DMS79 treated with DMSO at 0.1 percent for 48 hours (cell line): ENCODE measurements at places on chromosomes 2 and 18.

- DNase-seq: no peak
These were observed 27.2 kb upstream of the FRZB start for GRCh38 chr2:182893666-182894065.

GRCh38 chr2:206442833-206443734, at the start of gene ADAM23:
Gene ADAM23, plus strand, starts transcription at chr2:206443532. Its CDS starts 335 bp downstream, at chr2:206443867.
- peak; percentile 46 for DNase-seq

DNA sequence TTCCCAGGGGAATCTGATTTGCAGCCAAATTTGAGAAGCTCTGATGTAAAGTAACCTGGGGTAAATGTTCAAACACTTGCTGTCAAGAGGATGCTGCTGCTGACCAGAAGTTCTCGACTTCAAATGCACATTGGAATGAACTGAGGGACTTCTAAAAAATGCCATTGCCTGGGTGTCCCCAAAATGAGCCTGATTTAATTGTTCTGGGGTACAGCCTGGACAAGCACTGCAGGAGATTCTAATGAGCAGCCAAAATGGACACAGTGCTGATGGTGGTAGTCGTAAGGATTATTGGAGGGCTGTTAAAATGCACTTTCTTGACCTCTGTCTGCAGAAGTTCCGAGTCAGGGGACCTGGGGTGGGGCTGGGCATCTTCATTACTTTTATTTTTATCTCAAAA, 49.5 kb downstream of the LIPG start:
- DNase-seq: no peak

GRCh38 chr18:50839996-50840395, 20.2 kb upstream of the MRO start:
- no peak for DNase-seq

DNA sequence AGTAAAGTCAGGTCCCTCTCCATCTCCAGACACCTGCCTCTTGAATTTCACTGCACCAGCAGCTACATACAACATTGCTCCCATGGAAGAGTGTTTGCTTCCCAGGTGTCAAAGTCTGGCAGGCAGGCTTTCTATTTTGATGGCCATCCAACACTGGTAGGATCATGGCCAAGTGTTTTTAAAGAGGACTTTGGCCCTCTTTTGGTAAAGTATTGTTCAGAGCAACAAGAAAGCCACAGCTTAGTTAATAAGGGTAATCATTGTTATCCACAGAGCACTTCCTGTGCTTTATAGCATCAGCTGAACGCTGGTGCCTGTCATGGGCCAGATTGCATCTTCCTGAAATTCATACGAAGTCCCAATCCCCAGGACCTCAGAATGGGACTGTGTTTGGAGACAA, 133.2 kb downstream of the NCK2 start:
- DNase-seq: peak; percentile 82

DNA sequence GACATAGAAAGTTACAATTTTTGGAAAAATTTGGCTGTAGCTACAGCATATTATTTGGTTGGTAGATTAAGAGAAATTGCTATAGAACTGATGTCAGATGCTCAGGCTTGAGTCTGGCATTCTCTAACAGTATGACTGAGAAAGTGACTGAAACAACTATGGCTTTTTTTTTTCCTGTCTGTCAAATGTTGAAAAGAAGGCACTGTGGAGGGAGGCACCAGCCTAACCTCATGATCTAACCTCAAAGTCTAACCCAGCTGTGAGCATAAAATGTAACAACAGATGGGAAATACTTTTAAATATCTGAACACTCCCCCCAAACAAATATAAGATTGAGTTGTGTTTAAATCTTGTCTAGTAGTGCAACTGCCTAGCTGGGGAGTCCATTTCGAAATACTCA, 629.1 kb downstream of the LRP1B start:
- no peak for DNase-seq

GRCh38 chr2:110657724-110658305, 20.0 kb downstream of the BUB1 start:
- DNase-seq: peak; percentile 76

- peak; percentile 47 for DNase-seq
These were observed 23.4 kb upstream of the GMPPA start for GRCh38 chr2:219475278-219475677.

DNA sequence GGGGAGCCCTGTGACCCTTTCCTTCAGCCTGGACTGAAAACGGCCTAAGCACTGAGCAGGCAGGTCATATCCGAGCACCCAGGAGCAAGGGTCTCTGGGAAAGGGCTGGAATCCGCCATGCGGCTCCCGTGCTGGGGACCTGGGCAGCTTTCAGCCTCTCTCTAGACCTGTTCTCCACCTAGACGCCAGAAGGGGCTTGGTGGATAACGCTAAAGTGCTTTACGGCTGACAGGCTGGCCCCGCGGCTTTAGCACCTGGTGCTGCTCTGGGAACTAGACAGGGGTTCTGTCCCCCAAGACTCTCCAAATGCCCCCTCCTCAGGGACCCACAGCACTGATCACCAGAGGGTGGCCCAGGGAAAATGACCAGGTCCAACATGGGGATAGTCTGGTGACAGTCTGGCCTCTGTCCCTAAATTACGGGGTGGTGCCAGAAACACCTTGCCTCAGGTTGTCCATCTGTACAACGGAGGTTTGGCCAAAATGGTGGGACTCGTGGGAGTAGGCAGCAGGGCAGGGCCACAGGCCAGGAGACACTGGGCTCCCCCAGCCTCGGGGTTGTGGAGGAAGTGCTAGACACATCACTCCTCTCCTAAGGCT, 13.0 kb downstream of the SDC1 start:
- DNase-seq: no peak

DNA sequence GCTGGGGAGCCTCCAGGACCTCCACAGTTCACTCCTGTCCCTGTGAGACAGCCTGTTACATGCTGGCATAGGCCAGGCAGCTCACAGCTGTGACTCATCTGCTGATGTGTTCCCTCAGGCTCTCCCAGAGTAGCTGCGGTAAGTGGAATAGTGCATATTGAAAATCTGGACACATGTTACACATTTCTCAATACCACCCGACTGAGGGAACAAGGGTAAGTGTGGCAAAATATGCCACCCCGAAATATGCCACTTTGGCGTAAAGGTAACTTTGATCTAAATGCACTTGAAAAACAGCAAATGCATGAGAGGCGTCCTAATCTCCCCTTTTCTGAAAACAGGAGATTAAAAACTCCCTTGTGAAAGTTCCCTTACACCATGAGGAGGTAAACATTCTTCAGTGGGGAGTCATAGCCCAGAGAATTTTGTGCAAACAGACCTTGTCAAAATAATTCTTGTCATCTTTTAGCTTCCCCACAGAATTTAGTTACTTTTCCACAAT, 557.9 kb downstream of the CCDC85A start:
- no peak for DNase-seq

DNA sequence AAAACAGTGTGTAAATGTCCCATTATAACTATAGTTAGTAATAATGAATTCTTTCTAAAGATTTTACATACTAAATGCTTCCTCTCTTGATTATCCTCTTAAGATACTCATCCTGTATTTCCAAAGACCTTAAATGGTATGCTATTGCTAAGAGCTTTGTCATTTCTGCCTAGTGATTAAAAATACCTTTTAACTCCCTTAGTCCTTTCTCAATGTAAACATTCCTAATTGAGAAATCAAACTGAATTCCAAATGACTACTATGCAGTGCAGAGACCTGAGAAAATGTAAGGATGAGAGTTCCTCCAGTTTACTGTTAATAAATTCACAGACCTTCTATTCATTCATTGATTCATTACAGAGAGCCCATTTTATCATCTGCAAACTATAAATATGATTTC, 86.9 kb downstream of the SOS1 start:
- DNase-seq: no peak

DNA sequence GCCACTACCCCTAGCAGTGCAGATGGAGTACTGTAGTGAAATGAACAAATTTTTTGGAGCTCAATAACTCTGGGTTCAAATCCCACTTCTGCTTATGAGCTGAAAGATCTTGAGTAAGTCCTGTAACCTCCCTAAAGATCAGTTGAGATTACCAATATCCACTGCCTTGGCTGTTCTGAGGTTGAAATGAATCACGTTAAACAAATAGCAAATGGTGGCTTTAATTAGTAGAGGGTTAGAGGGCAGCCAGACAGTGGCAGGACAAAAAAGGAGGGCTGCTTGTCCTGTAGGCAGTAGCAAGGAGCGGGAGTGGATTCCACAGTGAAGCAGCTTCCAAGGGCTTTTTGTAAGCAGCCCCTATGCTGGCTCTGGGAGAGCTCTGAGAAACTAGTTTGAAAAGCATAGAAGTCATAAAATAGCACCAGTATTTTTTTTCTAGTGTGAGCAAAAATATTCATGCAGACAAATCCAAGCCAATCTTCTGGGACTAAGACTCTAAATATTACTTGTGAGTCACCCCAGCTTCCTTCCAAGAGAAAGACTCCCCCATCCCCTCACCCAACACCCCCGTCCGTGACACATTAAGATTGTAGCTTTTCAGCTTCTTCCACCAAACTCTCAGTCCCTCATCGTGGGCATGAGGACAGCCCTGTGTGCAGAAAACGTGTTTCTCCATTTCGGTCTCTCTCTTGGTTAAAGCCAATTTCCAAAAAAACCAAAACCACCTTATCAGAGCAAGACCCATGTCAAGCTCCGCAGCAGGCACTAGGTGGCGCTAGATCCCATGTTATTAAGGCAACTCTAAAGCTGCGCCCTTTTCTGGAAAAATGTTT, 123.5 kb upstream of the LGALSL start:
- DNase-seq: peak; percentile 89
